ENCODE measurements at places on chromosomes 1 and 21.
A peak's percentile ranks its signal among the peaks of the same experiment; 100 is the strongest.

- no peak for ATAC-seq
Observed at GRCh38 chr21:43304621-43305335, 122.2 kb downstream of the SIK1 start.

- peak; percentile 87 for ATAC-seq
Observed at GRCh38 chr1:8189931-8190483, 127.9 kb upstream of the SLC45A1 start.

DNA sequence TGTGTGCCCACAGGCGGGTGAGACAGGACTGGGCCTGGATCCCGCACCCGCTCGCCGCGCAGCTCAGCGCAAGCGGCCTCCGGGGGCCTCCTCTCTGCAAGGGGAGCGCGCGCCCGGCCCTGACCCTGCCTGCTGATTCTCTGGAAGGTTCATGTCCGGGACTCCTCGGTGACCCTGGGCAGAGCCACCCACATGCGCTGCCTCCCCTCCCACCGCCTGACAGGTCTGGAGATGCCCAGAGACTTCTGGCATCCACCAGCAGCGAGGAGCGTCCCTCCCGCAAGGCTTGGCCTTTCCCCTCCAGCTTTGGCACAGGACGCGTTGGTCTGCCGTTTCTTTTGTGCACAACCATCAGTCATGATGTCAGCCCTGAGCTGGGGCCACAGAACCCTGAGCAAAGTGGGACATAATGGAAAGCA, 42.0 kb upstream of the COL6A2 start:
- ATAC-seq = peak; percentile 52

- no peak for ATAC-seq
Observed at GRCh38 chr1:9824702-9825089, 931 bp upstream of the CLSTN1 start.

DNA sequence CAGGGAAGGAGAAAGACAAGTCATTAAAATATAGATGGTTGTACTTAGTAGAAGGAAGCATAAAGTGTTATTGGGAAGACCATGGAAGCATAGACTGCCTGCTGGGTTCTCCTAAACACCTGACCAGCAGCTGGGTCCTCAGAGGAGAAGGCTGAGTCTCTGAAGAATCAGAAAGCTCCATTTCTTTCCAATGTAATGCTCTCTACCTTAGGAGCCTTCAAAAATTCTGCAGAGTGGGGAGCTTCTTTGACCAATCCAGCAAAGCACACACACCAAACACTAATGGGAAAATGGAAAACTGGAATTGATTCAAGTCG, 21.1 kb upstream of the BCL10 start:
- no peak for ATAC-seq

- ATAC-seq = no peak
Observed at GRCh38 chr1:31689379-31689778, 14.4 kb downstream of the COL16A1 start.

DNA sequence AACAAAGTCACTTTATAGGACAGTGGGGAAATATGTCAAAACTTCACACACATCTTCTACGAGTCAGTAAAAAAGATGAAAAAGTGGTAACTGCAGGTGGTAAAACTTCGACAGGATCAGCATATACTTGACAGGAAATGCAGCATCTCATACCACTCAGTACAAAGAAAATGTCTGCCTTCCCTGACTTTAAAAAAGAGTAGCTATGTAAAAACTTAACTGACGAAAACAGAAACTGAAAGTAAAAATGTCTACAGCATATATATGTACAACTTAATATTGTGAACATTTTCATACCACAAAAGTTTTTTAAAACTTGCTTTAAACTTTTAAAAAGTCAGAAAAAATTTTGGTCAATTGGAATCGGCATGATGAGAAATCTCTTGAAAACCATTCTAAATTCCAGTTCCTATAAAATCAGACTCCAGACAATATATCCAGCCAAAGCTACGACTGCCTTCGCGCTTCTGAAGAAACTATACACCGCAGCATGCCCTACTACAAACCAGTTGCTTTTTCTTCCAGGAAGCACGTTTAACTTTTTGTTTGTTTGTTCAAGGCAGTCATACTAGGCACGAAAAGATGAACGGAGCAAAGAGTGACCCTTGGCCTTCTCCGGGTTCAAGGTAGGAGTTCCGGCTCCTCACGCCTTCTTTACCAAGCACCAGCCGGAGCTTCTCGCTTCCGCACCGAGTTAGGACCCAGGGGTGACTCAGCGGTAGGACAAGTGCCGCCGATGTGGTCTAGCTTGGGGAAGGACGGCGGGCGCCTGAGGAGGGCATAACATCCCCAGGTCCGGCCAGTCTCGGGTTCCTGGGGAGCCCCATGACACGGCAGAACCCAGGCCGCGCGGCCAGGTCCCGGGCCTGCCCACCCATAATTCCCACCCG, 612 bp downstream of the PSMA5 start:
- peak; percentile 21 for ATAC-seq

GRCh38 chr1:211328084-211328694, 1.6 kb downstream of the TRAF5 start:
- no peak for ATAC-seq
